OCI-LY7 (cell line): ENCODE measurements at places on chromosomes 6 and 20.

GRCh38 chr20:9072861-9073500, 4.1 kb downstream of the PLCB4 start:
- no peak for DNase-seq

GRCh38 chr20:46572153-46572552, 21.7 kb upstream of the OCSTAMP start:
- DNase-seq = no peak

- DNase-seq = peak; percentile 60
Measured at GRCh38 chr20:52190437-52191131, 995 bp downstream of the ZFP64 start.

- no peak for DNase-seq
Measured at GRCh38 chr20:38046572-38046971, 13.0 kb downstream of the RPRD1B start.

DNA sequence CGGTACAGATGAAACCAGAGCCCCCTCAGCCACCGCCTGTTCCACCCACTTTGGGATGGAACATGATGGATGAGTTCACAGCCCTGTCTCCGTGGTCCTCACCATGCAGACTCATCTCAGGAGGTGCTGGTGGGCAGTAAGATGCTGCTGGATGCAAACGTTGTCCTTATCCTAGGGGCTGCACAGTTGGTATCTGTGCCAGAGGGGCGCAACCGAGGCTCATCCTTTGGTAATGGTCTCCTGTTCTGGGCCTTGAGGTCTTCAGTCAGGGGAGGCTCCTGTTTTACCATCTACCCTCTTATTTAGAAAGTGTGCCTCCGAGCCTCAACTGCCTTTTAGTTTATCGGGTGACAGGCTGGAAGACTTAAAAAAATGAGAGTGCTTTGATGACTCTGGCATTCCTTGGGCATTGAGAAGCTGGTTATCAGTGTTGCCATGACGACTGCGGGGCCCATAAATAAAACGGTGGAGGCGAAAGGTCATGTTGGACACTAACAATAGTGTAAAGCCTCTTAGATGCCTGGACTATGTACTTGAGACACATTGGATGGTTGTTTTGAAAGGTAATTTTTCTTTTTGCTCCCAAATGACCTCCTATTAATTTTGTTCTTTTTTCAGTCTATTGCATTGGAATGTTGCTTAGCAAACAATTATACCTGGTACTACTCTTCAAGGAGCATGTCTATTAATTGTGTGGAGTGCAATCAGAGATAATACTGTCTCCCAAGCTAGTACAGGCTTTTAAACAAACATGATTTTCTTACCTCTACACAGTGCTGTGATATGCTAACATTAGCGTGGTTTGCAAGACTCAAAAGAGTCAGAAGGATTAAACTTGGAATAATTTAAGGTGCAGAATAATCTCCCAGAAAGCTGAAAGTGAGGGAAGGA, 74.2 kb upstream of the DSP start:
- DNase-seq = no peak

DNA sequence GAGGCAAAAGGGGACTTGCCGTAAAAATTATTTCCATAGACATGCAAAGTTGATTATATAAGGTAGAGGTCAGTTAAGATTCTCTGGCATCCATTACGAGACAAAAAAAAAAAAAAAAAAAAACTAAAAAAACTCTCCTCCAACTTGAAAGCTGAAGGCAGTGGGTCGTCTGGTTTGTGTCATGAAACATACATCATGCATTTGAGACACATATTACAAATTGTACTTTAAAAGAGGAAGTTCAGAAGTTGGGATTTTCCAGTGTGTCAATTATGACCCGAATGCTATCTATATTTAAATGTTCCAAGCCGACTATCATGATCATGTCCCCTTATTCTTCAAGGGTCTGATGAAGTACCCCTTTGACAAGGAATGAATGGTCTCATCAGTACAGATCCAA, 125.1 kb downstream of the ZNF217 start:
- DNase-seq = no peak

DNA sequence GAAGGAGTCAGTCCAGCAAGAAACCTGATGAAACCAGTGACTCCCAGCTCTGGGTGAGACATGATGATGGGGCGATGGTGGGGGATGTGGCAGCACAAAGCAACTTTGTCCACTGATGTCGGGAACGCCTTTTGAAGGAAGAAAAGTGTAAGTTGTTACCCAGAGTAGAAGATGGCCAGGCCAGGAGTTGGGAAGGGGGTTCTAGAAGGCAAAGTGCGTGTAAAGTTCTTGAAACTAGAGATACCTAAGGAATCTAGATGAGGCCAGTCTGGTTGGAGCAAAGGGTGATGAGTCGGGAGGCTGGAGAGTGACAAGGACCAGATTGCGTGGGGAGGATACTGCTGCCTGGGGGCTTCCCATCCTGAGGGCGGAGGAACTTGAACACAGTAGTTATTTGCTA, 117.0 kb downstream of the PHACTR3 start:
- DNase-seq = no peak
